ENCODE measurements at places on chromosomes 5 and 9.

DNA sequence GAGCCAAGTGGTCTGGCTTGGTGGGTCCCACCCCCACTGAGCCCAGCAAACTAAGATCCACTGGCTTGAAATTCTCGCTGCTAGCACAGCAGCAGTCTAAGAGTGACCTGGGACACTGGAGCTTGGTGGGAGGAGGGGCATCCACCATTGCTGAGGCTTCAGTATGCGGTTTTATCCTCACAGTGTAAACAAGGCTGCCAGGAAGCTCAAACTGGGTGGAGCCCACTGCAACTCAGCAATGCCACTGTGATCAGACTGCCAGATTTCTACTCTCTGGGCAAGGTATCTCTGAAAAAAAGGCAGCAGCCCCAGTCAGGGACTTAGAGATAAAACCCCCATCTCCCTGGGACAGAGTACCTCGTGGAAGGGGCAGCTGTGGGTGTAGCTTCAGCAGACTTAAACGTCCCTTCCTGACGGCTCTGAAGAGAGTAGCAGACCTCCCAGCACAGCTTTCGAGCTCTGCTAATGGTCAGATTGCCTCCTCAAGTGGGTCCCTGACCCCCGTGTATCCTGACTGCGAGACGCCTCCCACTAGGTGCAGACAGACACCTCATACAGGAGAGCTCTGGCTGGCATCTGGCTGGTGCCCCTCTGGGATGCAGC is 18.2 kb upstream of the STK32A start:
- no peak for DNase-seq

DNA sequence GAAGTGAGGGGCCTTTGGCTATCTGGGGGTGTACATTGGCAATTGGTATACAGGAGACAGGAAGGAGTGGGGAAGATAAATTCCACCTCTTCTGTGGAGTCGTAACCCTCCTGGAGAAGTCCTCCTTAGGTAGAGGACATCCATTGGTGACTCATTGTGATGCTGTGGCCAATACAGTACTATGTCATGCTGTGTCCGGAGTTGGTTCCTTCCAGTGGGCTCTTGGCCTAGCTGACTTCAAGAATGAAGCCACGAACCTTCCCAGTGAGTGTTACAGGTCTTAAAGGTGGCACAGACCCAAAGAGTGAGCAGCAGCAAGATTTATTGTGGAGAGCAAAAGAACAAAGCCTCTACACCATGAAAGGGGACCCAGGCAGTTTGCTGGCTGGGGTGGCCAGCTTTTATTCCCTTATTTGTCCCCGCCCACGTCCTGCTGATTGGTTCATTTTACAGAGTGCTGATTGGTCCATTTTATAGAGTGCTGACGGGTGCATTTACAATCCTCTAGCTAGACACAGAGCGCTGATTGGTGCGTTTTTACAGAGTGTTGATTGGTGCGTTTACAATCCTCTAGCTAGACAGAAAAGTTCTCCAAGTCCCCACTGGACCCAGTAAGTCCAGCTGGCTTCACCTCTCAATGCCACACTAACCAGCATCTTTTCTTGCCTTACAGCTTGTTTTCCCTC is 37.3 kb upstream of the FBP1 start:
- DNase-seq: no peak

- no peak for DNase-seq
Measured at GRCh38 chr9:846852-847251, 5.4 kb downstream of the DMRT1 start.

DNA sequence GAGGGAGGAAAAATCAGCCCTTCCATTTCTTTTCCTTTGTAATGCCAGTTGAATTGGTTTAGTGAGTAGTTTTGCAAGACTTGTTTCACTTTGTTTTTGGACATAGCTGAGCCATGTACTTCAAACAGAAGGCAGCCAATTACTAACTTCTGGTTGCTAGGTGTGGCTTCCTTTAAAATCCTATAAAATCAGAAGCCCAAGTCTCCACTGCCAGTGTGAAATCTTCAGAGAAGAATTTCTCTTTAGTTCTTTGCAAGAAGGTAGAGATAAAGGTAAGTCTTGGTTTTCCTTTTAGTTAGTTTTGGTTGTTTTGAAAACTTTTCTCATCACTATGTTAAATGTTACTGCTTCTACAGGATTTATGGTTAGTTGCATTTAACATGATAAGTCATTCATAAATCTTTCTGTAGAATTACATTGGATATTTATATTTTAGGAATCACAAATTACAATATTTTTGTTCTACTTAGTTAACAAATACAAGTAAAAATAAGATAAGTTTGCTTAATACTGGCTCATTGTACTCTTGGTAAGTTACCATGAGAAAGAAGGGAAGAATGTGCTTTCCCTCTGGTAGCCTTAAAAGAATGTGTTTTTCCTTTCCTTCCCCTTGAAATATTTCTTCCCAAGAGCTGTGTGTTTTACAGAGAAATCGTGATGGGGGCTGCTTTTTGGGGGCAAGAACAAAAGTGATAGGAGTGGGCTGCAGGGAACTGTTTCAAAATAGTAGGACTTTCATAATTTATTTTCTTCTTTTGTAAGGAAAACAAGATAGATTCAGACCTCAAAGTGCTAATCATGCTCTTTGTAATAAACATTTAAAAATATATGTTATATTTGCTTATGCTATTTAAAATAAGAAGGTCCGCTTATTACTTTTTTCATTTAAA is at the start of gene ANXA1:
TSS of gene ANXA1 (plus strand) at position 213 of the 890 bp plus-strand sequence. CDS start 6,671 bp downstream, outside the sequence.
- no peak for DNase-seq

DNA sequence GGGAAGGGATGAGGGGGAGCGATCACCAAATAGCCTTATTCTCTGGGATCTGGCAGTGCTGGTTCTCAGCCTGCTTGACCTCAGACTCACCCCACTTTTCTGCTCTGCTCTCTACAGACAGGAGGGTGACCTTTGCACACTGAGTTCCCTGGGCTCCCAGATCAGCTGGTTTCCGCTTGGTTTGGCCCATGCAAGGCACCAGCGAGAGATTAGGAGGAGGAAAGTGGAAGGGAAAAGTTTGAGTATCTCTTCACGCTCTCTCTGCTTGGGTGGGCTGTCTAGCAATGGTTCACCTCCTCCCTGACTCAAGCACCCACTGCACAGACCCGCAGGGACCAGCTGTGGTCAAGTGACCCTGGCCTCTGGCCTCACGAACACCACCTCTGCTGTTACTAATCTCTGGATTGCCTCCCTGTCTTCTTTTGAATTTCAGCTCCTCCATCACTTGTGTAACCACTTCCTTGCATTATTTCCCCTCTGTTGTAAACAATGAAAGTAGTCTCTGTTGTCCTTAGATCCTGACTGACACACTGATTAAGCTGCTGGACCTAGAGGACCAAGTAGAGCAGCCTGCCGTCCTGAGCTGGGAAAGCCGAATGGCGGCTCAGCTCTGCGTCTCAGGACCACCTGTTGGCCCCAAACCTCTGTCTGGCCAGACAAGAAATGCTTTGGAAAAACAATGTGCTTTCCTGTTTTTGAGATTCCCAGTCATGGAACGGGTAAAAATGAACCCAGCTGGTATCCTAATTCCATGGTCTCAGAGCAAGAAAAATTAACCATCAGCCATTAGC is 186.6 kb downstream of the CRB2 start:
- DNase-seq: no peak

DNA sequence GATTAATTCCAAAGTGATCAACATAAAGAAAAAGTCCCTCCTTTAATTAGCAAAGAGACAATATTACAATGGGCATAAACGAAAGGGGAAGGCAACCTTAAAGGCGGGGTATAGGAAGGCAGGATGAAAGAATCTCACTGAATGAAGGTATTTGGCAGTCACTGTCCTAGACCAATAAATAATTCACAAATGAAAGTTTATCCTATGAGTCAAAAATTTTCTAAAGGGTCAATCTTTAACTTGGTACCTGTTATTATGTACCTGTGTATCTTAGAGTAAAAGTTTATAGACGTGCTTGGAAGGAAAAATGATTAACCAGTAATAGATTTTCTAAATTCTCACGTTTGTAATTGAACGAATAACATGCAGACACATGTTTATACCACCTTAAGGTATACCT is 945.8 kb upstream of the DMAC1 start:
- DNase-seq: no peak

DNA sequence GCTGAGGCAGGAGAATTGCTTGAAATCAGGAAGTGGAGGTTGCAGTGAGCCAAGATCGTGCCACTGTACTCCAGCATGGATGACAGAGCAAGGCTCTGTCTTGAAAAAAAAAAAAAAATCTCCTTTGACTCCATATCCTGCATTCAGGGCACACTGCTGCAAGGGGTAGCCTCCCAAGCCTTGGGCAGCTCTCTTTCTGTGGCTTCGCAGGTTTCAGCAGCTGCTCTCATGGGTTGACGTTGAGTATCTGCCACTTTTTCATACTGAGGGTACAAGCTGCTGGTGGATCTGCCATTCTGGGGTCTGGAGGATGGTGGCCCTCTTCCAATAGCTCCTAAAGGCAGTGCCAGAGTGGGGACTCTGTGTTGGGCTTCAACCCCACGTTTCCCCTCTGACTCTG is 2198.1 kb upstream of the WWC1 start:
- no peak for DNase-seq

- no peak for DNase-seq
Measured at GRCh38 chr9:94717761-94718160, 8.7 kb upstream of the AOPEP start.

- DNase-seq: no peak
Measured at GRCh38 chr9:93187047-93187446, 3.1 kb downstream of the WNK2 start.

GRCh38 chr9:8282535-8282934 is 483.0 kb upstream of the DMAC1 start:
- no peak for DNase-seq

DNA sequence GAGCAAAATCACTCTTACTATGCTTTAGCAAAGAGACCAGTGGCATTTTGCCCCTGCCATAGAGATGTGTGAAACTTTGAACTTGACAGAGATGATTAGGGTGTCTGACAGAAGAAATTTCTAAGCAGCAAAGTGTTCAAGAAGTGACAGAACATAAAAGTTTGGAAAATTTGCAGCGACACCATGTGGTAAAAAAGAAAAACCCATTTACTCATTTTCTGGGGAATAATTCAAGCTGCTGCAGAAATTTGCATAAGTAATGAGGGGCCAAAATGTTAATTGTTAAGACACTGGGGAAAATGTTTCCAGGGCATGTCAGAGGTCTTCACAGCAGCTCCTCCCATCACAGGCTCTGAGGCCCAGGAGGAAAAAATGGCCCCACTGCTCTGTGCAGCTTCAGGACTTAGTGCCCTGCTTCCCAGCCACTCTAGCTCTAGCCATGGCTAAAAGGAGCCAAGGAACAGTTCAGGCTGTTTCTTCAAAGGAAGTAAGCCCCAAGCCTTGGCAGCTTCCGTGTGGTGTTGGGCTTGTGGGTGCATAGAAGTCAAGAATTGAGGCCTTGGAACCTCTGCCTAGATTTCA is 6.1 kb upstream of the AP3B1 start:
- no peak for DNase-seq

DNA sequence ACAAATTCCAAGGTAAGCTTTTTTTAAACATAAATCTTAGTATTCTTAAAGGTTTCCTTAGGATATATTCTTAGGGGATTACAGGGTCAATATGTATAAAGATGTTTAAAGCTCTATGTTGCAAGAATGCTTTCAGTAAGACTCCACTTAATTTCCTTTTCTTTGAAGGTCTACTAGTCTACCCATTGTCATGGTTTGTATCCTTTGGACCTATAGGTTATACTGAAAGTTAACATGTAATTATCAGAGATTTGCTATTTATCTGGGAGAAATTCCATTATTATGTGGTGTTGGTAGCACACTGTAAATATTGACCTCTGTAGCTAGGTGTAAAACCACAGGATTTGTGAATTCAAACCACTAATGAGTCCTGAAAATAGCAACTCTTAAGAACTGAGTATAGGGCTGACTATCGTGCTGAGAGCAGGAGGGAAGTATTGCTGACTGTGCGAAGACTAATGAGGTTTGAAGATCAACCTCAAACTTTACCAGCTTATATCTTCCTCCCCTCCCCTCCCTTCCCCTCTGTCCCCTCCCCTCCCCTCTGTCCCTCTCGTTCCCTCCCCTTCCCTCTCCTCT is 85.6 kb downstream of the GADD45G start:
- no peak for DNase-seq

GRCh38 chr9:33619666-33620404 is 95.8 kb downstream of the ANKRD18B start:
- peak; percentile 42 for DNase-seq

DNA sequence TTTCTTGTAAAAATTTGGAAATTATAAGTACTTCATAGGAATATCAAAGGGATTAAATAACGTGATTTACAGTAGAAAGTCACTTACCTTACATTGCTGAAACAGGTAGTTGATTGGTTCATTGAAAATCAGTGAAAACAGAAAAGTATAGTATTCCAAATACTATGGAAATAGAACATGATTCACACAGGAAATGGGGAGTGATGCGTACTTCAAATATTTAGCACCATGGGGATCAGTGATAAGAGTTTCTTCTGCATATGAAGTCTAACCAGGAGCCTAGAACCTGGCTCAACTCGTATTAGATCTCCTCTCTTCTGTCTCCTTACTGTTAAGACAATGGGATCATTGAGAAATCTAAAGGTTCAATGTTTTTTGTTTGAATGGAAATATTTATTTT is 133.3 kb downstream of the FAM174A start:
- no peak for DNase-seq

- no peak for DNase-seq
Measured at GRCh38 chr5:180739271-180739670, 587 bp downstream of the OR2Y1 start.

GRCh38 chr5:77990020-77990419 is 213.9 kb upstream of the TBCA start:
- DNase-seq: no peak

- DNase-seq: no peak
Measured at GRCh38 chr5:131288328-131288727, 24.5 kb downstream of the CDC42SE2 start.

DNA sequence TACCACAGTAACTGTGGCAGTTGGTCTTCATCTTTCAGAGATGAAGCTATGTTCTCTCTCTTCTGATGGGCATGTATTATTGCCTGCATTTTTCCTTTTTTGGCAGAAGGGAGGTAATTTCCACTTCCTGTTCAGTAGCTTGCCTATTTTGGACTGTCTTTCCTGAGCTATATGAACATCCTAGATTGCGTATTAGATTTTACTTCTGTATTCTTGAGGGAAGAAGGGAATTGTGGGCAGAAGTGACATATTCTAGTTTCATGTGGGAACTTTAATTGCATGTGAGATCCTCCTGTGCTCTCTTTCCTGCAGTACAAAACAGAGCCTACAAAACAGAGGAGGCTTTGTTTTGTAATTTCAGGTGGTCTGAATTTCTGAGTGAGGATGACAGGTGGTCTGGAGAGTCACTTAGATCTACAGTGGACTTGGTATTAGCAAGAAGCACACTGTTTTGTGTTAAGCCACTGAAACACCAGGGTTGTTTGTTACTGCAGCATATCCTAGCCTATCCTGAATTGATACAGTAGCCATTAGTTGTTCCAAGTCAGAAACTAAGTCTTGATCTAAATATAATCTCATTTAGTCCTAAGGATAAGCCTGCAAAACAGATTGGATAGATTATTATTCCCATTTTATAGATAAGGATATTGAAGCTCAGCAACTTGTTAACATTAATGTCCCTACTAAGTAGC is 68.1 kb downstream of the AOPEP start:
- DNase-seq: no peak

GRCh38 chr5:114223866-114224265 is 138.0 kb upstream of the KCNN2 start:
- DNase-seq: no peak

Measured in GDM1 (cell line).